Forelimb muscle (tissue), 1 donor: ENCODE measurements at places on chromosomes 13 and 19. TPM values are rescaled to one million over a fixed set of nuclear protein-coding genes. Genes with fewer than 3 reads are reported as not detected.

- DNase-seq = no peak
These were observed 20.8 kb downstream of the RASA3 start for GRCh38 chr13:114111577-114111976.

DNA sequence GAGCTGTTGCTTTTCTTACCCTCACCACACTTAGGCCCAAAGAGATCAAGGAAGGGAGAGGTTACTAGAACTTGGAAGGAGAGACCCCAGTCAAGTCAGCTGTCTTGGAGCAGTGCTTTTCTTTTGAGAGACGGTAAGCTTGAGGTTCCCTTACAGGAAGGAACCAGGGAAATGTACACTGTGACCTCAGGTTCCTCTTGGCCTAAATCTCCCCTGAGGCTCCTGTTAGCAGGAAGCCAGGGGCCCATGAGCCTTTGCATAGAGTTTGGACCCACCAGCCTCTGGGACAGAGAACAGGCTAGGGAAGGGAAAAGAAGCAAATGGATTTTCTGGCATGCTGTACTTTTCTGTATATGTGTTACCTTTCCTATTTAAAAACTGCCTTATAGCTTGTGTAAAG is 5.9 kb upstream of the GPR18 start:
- DNase-seq = no peak

DNA sequence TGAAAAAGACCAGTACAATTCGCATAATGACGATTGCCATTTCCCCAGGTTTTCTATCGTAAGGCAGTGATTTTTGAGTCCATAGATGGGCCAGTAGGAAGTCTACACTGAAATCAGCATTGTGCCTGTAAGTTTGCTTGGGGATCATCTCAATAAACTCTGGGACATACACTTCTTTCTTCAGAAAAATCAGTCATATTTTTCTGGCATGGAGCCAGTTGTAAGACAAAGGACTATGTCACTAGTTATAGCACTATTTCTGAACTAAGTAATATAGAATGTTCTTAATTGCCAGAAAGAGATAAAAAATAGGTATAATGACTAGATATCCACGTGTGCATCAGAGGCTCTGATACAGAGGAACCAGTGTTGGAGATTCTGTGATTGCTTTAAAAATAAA is 243.5 kb downstream of the LMO7 start:
- no peak for DNase-seq

The TNPO2 gene
- polyA plus RNA-seq = 53.9 TPM

DNA sequence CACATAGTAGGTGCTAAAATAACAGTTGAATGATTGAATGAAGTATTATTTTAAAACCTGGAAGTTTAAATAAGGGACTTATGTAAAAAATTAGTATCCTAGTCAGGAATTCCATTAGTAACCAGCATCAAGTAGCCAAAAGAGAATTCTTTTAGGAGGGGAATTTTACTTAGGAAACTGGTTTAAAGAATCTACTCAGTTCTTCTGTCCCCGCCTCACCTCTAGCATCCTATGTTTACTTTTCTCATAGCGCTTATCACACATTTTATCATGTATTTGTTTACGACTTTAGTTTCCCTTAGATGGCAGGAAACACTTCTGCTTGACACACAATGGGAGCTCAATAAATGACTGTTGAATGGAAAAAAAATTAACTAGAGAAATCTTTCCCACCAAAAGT is 229.0 kb downstream of the KLF5 start:
- no peak for DNase-seq

- no peak for DNase-seq
These were observed 434.4 kb upstream of the NBEA start for GRCh38 chr13:34507630-34508029.

The IGFLR1 gene
- 3.3 TPM for polyA plus RNA-seq

The GAPDHS gene
- polyA plus RNA-seq = not detected

DNA sequence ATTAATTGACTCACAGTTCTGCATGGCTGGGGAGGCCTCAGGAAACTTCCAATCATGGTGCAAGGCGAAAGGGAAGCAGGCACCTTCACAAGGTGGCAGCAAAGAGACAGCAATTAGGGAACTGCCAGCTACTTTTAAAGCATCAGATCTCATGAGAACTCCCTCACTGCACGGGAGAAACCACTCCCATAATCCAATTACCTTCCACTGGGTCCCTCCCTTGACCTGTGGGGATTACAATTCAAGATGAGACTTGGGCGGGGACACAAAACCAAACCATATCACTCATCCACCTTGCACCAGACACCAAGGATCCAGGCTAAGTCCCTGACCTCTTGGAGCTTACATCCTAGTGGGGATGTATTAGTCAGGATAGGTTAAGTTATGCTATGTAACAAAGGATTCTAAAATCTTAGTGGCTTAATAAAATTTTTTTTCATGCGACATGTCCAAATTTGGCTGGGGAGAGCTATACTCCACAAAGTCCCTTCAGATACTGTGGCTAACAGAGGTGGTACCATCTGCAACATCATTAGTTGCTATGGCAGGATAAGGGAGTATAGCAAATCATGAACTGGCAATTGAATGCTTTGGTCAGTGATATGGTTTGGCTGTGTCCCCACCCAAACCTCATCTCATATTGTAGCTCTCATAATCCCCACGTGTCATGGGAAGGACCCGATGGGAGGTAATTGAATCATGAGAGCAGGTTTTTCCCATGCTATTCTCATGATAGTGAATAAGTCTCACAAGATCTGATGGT is 8.3 kb upstream of the FAM187B start:
- DNase-seq = no peak

DNA sequence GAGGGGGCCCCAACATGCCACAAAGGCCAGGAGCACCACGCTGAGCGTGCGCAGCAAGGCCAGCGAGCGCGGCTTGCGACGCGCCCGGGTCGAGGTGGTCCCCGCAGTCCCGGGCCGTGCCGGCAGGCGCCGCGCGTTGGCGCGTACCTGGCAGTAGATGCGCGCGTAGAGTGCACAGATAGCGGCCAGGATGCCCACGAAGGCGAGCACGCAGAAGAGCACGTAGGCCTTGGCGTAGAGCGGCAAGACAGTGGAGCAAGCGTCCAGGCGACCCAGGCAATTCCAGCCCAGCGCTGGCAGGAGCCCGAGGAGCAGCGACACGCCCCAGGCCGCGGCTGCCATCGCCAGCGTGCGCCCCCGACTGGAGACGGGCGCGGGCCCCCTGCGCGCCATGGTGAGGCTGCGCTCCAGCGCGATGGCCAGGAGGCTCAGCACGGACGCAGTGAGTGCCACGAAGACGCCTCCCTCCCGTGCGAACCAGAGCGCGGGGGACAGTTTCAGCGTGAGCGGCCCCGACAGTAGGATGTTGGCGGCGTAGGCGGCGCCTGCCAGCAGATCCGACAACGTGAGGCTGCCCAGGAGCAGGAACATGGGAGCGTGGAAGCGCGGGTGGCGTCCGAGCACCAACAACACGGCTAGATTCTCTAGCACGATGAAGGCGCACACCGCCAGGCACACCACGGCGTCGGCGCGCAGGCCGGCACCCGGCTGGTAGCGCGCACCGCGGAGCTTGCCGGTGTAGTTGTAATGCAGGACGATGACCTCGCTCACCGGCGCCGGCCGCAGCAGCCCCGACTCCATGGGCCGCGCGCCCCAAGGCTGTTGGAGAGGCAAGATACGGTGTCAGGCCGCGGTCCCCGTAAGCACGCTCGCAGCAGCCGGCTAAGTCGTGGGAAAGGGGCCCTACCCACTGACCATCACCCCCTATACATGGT is 2.8 kb downstream of the S1PR5 start:
- no peak for DNase-seq

DNA sequence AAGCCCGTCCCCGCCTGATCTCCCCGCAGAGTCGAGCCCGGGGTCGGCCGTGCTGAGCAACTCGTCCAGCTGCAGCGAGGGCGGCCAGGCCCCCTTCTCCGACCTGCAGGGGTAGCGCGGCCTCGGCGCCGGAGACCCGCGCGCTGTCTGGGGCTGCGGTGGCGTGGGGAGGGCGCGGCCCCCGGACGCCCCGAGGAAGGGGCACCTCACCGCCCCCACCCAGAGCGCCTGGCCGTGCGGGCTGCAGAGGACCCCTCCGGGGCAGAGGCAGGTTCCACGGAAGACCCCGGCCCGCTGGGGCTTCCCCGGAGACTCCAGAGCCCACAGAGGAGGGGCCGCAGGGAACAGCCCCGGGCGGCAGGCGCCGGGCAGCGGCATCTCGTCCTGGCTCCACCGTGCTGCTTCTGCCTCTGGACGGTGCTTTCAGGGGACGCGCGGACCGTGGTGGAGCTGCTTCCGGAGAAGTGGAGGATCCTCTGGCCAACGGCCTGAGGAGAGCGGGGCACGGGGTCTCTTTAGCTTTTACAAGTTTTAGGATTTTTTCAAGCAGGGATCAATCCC is 8.8 kb upstream of the F7 start:
- no peak for DNase-seq

- no peak for DNase-seq
These were observed 50.6 kb downstream of the HSPH1 start for GRCh38 chr13:31111136-31111535.

DNA sequence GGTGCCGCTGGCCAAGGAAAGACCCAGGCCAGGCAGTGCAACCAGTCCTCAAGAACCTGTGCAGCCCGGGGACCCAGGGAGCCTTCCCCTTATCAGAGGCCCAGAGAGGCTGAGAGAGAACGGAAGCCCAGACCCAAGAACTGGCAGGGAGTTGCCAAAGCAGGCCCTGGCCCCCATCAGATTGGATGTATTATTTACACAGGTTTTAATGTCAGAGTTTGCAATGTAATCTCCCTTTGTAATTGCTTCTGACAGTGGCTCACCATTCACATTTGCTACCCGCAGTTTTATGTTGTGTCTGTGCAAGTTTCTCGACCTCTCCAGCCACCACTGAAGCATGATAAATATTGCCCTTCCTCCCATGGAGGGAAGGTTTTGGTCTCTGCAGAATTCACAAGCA is 660.9 kb downstream of the LIG4 start:
- DNase-seq = no peak

- no peak for DNase-seq
These were observed 393.7 kb downstream of the GPC6 start for GRCh38 chr13:93620181-93620765.

The FBXO27 gene
- 2.2 TPM for polyA plus RNA-seq

GRCh38 chr13:32225481-32225931 is 89.7 kb downstream of the ZAR1L start:
- no peak for DNase-seq

GRCh38 chr13:34419025-34419424 is 523.0 kb upstream of the NBEA start:
- no peak for DNase-seq

DNA sequence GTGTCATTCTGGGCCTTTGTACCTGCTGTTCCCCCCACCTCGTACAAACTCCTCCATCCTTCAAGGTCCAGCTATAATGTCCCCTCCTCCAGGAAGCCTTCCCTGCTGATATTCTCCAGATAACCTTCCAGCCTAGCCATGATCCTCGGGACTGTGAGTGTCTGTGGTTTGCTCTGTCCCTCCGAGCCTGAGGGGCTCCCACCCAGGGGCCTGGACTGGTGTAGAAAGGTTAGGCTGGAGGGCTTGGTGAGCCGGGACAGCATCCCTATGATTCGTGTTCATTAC is 2.9 kb upstream of the COMP start:
- no peak for DNase-seq

GRCh38 chr13:92300651-92301050 is 902.2 kb downstream of the GPC5 start:
- DNase-seq = no peak

DNA sequence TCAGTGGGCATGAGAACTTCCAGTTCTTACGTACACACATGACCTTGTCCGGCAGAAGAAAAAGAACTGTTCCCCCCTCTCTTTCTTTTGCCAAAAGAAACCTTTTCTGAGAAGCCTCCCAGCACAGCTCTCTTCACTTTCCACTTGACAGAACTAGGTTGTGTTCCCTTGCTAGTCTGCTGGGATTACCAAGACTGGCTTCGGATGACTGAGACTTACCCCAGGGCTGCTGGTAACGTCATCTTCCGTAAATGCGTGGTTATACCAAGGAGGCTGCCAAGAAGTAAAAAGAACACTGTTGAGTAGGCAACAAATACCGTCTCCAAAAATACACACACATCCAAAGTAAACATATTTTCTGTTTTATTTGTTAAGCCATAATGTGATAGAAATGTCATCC is 908.2 kb downstream of the EFNB2 start:
- no peak for DNase-seq

DNA sequence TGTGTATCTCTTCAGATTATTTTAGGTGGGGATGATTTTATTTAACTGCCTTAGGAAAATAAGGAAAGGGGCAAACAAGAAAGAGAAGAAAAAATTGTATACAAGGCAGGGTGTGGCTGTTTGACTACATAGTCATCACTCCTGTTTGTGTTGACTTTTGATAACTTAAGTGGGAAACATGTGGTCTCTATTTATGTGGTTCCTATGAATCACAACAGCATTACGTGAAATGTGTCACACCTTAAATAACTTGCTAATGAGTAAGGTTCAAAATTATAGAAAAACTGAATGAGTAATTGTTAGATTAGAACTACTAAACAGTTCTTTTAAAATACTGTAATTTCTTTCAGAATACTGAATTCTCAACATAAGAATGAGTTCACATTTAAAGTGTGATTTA is 69.3 kb downstream of the LMO7 start:
- DNase-seq = no peak

DNA sequence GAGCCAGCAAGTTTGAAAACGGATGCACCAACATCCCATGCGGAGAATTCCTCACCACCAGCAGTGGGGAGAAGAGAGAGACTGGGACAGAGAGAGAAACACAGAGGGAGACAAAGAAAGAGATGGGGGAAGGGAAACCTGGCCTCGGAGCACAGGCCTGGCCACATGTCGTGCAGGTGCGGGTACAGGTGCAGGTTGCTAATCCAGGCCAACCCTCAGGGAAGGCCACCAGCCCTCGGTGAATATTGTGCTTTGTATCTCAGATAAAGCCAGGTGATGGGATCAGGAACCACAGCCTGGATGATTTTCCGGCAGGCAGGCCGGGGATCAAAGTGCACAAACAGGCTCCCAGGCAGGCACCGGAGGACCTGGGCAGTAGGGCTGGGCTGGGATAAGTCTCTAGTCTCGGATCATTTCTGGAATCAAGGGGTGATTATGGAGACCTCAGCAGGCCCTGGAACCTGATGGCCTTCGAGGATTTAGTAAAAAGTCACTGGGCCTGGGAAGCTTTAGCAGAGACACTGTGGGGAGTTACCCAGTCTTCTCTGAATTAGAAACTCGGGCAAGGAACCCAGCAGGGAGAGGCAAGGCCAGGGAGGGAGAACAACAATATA is 3.7 kb downstream of the GAS6 start:
- DNase-seq = no peak

- peak; percentile 34 for DNase-seq
These were observed 59.0 kb downstream of the PTPRS start for GRCh38 chr19:5281588-5281987.

The CADM4 gene
- polyA plus RNA-seq = 7.0 TPM

- no peak for DNase-seq
These were observed 1.9 kb upstream of the FOXO1 start for GRCh38 chr13:40668335-40668734.

- DNase-seq = peak; percentile 72
These were observed 9.4 kb upstream of the SPC24 start for GRCh38 chr19:11164879-11165406.

The RGS9BP gene
- polyA plus RNA-seq = 0.20 TPM
